Hematopoietic multipotent progenitor cell (in vitro differentiated cells): ENCODE measurements at places on chromosomes 6 and 20.

DNA sequence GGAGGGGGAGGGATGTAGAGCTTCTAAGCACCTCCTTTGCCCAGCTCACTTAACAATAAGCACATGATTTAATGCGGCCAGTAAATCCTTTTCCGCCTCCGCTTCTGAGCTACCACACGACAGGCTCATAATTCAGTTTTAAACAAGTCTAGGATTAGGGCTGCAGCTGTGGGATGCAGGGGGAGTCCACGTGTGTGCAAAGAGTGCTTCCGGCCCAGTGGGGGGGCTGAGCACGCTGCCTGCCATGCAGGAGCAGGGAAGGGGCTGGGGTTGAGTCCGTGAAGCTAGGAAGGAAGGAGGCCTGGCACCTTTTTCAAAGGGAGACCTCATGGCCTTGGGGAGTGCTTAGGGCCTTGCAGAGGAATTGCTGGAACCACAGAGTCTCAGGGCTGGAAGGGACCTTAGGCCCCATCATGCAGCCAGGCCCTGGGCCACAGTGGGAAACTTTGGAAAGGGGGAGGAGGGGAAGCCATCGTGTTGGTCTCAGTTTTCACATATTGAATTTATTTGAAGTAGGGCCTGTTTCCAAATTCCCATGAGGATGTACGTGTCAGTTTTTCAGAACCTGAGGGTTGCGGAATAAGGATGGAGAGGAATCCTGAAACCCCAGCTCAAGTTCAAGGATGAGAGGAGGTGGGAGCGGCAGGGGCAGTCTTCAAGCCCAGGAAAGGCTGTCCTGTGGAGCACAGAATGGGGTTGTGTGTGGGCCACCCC is 96.1 kb downstream of the VEGFA start:
- no peak for DNase-seq

DNA sequence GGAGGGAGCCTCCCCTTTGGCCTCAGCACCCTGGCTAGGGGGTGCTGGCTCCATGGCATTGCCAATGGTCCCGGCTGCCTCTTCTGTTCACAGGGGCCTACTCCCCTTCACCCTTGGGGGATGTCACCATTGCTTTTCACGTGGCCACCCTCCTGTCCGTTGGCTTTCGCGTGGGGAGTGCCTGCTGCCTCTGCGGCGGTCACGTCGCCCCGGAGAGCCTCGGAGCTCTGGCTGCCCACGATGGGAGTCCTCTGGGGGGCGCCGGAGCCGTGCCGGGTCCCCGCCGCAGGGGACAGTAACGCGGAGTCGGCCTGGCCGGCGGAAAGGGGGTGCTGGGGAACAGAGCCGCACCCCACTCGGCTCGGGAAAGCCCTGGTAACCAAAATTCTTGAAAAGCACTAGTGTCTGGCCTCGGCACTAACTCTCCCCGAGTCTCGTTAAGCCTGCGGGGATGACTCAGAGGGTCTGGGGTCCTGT is 661 bp upstream of the HEBP2 start:
- peak; percentile 72 for DNase-seq

DNA sequence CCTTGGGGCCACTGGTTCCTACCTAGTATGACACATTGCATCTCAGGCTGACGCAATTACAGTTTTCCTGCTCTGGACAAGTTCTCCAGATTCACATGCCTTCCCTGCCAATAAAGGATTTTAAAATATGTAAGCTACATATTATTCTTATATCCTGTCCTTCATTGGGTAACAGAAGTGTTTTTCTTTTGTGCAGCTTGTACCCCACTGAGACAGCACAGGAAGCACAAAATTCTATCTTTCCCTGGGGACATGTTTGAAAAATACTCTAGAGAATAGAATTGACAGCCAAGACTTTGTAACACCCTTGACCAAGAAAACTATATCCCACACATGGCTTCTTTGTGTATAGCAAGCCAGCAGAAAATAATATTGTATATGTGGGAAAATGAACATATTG is 456.8 kb downstream of the MAFB start:
- no peak for DNase-seq

GRCh38 chr20:22836877-22837276 is 198.2 kb upstream of the SSTR4 start:
- no peak for DNase-seq

DNA sequence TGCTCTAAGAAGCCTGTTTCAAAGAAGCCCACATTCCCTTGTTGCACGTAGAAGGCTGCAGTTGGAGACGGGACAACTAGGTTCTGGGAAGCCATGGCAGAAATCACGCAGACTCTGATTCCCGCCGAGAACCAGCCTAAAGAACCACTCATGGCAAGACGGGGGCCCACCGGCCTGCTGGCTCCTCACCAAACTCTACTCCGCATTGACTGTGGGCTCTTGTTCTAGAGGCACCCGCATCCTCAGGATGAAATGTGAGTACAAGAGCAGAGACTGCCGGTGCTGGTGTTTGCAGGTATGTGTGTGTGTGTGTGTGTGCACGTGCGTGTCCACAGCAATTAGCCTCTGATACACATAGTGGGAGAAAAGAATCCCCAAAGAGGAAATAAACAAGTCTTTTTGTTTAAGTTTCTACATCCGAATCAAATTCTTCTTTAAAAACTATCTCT is 42.3 kb upstream of the NR2E1 start:
- DNase-seq: peak; percentile 7

DNA sequence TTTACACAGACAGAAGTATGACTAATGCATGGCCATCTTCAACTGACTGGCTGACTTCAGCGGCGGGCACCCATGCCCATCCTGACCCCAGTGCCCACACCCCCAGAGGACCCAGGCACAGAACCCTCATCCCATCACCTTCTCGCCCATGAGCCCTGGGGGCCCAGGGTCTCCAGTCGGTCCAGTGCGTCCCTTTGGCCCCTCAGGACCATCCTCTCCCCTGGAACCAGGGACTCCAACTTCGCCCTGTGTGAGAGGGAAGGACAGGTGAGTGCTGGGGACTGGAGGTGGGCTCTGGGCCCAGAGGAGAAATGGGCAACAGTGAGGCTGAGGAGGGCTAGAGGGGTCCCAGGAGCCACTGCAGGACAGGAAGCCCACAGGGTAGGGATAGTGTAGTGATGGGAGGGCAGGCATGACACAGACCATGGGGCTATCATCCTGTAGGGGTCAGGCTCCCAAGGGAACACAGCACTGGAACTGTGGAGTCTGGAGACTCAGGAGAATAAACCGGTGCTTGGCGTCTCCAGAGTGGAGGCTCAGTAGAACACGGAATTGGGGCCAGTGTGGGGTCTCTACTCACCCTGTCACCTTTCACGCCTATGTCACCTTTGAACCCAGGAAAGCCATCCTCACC is 16.7 kb downstream of the COL11A2 start:
- DNase-seq: no peak

DNA sequence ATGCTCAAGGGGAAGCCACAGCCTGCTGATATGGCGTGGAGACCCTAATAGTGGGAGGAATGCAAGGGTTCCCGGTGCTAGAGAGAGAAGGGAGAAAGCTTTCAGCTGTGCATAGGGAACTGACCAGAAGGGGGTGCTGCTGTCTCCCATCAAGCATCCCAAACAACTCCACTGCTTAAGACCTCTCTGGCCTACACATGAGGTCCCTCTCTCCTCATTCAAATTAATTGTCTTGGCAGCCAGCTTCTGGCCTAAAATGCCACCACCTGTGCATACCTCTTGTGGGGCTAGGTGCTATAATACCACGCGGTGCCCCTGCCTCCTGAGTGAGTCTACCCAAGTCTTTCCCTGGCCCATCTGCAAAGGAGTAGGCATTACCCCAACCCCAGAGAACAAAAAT is 14.5 kb downstream of the ADISSP start:
- DNase-seq: peak; percentile 67

GRCh38 chr6:26211963-26212362 is 124.7 kb downstream of the HFE start:
- DNase-seq: peak; percentile 6

DNA sequence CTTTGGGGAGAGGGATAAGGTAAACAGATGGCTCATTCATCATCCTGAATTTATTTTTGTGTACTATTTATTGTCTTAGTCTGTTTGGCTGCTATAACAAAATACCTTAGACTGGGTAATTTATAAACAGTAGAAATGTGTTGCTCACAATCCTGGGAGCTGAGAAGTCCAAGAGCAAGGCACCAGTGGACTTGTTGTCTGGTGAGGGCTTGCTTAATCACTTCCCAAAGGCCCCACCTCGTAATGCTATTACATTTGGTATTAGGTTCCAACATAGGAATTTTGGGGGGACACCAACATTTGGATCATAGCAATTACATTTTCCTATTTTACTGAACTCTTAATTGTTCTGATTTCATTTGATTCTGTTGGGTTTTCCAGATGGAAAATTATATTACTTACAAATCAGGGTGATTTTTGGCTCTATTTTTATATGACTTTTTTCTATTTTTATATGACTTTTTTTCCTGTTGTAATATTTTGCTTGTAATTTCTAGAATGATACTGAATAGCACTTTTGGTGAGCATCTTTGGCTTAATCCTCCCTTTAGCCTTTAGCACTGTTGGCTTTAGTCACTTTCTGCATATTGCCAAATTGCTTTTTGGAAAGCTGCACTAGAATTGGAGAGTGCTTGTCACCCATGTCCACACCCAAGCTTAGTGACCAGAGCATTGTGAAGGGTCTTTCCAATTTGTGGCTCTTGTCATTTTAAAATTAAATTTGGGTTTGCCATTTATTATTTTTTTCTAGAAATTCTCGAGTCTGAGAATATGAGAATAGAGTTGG is 43.7 kb upstream of the TULP4 start:
- no peak for DNase-seq

DNA sequence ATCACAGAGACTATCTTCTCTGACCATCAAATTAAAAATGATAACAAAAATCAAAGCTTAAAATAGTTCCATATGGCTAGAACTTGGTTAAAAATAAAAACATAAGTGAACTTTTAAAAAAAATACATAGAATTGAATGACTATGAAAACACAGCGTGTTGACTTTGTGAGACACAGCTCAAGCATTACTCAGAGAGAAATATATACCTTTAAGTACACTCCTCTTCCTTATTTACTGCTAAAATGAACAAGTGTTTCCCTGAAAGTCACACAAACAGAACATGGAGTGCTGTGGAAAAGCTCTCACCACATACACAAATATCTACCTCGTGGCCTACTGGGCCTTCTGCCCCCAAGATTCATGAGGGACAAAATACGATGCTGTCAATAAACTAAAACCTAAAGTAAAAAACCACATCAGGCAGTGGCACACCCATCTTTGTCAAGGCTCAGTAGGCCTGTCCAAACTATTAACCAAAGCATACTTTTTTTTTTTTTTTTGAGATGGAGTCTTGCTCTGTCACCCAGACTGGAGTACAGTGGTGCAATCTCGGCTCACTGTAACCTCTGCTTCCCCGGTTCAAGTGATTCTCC is 7.5 kb downstream of the FAXC start:
- no peak for DNase-seq

DNA sequence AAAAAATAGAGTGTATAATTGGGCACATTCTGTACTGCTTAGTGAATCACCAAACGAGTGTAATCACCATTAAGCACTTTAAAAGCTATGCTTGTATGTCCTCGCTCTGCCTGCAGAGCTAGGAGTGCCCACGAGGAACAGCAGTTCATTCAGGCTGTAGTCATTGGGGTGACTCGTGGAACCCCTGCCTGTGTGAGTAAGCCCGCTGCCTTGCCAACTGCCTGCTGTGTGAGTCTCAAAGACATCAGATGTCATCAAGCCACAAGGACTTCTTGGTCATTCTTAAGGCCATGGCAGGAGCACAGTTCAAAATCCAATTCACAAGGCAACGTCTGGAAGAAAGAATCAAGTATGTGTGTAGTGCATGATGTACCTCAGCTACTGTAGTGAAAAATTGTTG is 60.4 kb downstream of the FOXO3 start:
- DNase-seq: peak; percentile 26
